ENCODE measurements at places on chromosomes 7 and 10.

DNA sequence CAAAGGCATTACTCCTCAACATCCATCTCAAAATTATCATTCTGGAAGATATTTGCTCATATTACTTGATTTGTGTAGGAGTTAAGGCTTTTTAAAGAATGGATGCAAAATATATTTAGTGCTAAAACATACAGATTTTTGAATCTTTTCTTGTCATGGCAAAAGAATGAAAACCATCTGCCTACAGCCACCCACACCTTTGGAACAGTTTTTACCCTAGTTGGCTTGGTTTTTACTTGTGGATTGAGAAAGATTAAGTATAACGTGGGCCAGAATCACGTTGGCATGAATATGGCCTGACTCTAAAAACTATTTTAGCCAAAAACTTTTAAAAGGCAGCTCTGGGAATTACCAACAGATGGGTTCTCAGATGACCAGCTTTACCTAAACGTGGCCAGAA, 128.2 kb downstream of the SPAG6 start:
- no peak for DNase-seq

DNA sequence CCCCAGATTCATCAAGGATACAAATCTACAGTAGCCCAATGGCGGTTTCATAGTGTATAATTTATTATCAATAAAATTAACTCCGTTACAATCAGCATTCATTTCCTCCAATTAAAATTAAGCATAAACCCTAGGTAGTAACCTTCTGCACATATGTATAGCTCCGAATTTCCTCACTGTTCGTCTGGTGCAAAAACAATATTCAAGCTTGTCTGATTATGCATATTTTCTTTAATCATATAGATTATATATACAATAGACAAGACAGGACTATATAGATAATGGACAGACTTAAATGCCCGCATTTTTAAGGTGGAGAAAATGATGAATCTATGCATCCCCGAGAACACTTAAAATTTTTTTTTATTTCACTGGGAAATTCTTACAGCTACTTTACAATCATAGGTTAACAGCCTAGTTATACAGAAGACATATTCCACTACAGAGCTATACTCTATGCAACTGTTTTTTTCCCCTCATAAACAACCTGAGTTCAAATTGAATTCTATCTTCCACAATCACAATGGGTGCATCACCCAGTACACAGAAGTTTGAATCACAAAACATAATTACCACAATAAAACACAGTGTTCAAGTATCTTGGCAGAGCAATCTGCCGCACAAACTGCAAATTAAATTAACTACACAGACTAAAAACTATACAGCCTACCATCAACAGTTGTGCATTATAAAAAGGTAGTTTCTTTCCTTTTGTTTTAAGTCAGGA, 2.6 kb downstream of the HOXA9 start:
- no peak for DNase-seq

GRCh38 chr7:199483-200249, 7.3 kb downstream of the FAM20C start:
- no peak for DNase-seq

DNA sequence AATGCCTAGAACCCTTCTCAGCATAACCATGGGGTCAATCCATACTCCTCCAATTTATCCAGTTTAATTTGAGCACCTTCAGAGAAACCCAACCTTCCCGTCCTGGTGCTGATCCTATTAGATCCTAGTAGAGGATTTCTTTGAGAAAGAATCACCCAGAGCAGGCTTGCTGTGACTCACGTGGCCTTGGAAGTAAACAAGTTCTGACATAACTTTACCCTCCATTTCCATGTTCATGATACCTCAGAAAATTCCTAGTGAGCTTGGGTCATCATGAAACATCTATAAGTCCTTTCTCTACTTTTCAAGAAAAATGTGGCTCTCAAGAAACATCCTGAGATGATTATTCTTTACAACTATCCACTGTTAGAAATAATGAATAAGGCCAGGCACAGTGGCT, 71.7 kb downstream of the PRLHR start:
- no peak for DNase-seq

DNA sequence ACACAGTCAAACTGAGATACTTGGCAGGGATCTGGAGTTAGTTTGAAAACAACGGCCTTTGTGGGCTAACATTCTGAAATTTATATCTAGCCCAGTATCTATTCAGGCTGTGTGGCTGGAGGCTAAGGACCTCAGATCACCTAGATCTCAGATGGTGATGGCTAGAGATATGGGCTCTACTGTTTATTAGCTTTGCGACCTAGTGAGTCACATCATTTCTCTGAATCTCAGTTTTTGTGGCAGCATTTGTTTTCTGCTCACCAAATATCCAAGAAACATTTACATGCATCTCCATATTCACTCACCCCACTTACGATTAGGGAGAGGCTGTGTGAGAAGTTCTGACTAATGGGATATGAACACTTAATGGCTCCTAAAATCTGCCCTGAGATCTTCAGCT, 503.9 kb downstream of the KIF20B start:
- DNase-seq: no peak

DNA sequence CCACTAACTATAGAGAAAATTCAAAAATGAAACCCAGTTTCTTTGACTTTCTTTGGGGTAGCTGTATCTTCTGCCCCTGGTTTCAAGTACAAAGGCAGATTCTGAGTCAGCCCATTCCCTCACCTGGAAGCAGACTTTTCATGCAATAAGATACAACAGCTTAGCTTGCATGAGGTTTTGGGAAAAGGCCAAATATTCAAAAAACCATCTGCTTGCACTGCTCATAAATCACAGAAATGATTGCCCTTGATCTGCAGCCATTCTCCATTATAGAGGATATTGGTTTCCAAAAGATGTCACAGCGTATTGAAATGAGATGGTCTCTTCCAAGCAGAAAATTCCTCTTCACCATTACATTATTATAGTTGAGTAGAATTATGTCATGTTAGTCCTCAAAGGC, 354.0 kb downstream of the PHF14 start:
- DNase-seq: no peak

- no peak for DNase-seq
These were observed 48.9 kb upstream of the PDCD4 start for GRCh38 chr10:110822712-110823311.

DNA sequence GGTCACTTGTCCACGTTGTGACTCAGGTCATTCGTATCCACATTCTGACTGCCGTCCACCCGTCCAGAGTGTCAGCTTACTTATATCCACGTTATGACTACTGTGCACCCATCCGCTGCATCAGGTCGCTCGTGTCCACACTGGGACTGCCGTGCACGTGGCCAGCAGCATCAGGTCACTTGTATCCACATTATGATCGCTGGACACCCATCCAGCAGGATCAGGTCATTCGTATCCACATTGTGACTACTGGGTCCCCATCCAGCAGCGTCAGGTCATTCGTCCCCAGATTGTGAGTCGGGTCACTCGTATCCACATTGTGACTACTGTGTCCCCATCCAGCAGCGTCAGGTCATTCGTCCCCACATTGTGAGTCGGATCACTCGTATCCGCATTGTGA, 47.3 kb upstream of the SUN1 start:
- DNase-seq: no peak

GRCh38 chr10:118036281-118036875, 10.4 kb downstream of the RAB11FIP2 start:
- DNase-seq: no peak

All from germinal center (tissue), 1 donor.